ENCODE measurements at places on chromosomes 5 and 9. TPM values are rescaled to one million over a fixed set of nuclear protein-coding genes. Genes with fewer than 3 reads are reported as not detected.

DNA sequence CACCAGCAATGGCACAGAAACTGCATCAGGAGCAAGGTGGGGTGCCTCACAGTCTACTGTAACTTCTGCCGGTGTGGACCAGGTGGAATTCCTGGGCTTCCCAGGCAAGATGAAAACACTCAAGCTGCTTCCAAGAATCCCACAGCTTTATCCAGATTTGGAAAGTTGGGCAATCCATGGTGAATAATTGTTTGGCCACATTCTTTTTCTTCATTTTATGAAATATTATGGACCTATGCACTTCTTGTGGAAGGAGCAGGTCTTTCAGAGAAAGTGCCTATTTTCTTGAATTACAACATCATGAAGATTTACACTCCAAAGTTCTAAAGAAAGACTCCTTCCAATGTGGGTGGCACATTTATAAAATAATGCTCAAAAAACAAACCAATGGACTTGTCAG, 503.6 kb downstream of the SEMA5A start:
- DNase-seq, result no peak

DNA sequence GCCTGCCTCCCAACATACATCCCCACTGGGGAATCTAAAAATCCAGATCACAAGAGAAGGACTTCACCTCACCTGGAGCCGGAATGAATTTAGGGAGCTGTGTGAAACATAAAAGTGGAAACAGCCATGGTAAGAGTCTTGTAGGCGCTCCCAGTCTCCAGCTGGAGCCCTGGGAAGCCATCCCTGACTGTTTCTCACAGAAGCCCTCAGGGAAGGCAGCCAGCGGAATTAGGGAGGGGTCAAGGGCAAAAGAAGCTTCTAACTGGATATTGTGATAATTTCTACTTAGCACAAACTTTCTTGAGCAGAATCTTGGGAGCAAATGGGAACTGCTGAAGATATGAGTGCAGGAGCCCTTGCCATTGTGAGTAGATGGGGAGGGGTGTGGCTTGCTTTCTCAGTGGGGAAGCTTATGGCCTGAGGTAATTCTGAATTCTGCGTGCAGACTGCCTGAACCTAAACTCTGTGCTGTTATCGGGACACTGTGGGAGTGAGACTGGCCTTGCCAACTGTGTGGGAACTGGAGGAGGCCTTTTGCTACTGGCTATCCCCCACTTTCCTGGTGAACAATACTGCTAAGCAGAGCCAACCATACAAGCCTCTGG, 174.4 kb upstream of the SMC2 start:
- DNase-seq, result no peak

DNA sequence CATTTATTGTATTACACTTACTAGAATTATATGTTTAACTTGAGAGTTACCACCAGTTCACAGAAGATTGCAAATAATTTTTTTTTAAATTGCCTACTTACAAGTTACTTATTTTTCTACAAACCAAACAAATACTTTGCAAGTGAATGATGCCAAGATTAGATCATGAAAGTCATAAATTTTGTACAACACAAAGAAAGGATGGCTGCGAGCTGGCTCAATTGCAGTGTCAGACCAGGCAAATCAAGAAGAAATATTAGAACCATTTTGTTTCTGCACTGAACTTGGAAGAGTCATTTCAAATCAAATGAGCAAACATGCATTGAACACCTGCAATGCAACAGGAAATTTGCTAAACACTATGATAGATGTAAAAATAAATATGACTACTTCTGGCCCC, 97.3 kb downstream of the PLCXD3 start:
- no peak for DNase-seq

DNA sequence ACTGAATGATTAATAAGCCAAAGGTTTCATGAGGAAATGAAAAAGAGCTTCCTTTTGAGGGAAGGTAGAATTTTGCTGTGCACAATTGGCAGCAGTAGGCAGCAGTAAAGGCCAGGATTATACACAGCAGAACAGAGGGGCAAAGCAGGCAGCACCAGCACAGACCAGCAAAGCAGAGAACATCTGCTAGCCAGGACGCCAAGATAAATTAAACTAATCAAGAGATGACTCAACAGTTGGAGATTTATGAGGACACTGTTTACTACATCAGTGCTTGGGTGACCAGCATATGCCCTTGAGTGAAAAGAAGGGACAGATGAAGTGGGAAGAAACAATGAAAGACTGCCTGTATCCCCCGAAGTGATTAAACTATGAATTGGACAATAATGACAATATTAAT, 871.4 kb upstream of the CDH10 start:
- DNase-seq, result no peak

GRCh38 chr9:83432104-83432627, 106.0 kb downstream of the FRMD3 start:
- peak; percentile 30 for DNase-seq

DNA sequence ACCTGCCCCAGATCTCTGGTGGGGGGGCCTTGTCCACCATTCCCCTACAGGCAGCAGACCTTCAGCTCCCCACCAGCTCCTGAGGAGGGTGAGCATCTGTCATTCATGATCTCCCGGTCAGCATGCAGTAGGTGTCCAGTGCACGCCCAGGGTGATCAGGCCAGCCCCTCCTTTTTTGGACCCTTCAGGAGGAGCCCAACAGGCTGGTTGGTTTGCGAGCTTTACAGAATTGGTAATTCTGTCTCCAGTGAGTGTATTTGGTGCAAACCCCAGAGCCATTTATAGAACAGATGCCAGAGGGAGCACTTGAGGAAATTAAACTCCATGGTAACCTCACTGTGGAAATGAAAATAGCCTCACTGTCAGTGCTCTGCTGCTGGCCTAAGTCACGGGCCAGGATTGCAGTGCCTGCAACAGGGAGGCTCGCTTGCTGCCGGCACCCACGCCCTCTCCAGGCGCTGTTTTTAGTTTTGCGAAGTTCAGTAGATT, 23.4 kb downstream of the WNK2 start:
- DNase-seq, result no peak

DNA sequence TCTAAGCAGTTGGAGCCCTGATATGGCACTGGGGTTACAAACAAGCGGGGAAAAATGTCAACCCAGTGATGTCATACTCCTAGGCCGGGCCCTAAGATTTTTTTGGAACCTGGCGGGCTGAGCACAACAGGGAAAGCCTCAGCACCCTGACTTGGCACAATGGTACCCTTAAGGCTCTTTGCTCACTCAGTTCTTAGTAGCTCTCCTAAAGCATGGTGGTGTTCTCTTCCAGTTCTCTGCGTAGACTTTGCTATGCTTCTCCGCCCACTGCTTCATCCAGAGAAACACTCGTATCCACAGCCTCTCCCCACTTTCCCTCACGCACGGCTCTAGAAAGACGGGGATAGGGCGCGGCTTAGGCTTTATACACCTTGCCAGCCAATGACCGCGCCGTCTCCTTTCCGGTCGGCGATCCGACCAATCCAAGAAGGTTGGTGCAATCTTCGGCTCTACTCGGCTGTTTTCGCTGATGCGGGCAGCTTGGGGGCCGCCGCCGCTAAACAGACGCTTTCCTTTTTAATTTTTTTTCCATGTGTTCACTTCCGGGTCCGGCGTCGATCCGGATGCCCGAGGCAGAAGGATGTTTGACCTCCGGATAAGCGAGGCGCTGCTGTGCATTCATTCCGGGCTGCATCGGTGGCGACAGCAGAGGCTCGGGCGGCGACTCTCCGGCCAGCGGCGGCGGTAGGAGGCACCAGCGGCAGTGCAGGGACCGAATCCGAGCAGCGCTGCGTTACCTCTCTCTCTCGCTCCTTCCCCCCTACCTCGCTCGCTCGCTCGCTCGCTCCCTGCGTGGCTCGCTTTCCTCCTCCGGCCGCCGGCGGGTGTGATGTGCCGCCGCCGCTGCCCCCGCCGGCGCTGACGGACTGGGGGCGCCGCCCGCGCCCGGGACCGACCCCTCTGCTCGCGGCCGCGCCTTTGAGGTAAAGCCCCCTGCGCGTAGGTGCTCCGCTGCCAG, at the start of gene CSNK1G3:
TSS of gene CSNK1G3 (plus strand) at position 530 of the 958 bp plus-strand sequence. CDS start 33,487 bp downstream, outside the sequence.
- DNase-seq, result peak; percentile 91

DNA sequence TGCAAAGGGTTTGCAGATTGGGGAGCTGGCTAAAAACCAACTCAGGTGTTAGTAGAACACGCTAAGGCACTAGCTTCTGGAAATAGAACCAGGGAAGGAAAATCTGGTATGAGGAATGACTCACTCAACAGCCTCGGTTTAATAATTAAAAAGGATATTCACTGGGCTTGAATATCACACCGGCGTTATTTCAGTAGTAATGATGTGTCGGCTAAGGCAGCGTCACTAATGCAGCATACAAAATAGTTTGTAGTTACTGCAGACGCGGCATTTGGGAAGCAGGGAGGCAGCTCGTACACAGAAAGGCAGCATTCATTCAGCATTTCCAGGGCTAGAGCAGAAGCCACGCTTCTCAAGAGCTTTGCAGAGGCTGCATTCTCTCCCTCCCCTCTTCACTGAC, 1.7 kb downstream of the ADRA1B start:
- DNase-seq, result no peak

GRCh38 chr9:121354141-121354540, 15.9 kb downstream of the STOM start:
- DNase-seq, result peak; percentile 92

GRCh38 chr5:65029178-65029577, 260.4 kb downstream of the CWC27 start:
- DNase-seq, result no peak

TIGD6 gene
- 5.6 TPM for total RNA-seq

IL7R gene
- 1.2 TPM for total RNA-seq

GPX8 gene
- total RNA-seq, result 46.2 TPM

SMIM23 gene
- not detected for total RNA-seq

ST8SIA4 gene
- total RNA-seq, result 1.1 TPM

PCDHB12 gene
- 0.33 TPM for total RNA-seq

TAF11L9 gene
- total RNA-seq, result not detected
